ENCODE measurements at places on chromosomes 7 and 10. TPM values are rescaled to one million over a fixed set of nuclear protein-coding genes. Genes with fewer than 3 reads are reported as not detected.

DNA sequence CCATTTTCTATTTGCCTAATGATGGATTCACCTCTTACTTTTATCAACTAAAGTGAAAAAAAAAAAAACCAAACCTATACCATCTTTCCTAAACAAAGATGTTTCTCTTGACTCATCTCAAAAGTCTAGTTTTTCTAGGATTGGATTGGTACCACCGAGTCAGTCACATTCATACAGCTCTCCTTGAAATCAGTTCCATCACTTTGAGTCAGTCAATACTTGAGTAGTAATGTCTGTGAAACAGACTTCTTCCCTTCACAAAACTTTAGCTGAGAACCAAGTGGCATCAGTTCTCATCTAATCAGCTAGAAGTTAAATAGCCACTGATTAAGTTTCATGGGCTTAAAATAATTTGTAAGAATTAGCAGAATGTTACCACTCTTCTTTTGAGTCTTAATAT, 13.3 kb downstream of the CDK6 start:
- no peak for DNase-seq

The TMEM184A gene
- 39.8 TPM for total RNA-seq

DNA sequence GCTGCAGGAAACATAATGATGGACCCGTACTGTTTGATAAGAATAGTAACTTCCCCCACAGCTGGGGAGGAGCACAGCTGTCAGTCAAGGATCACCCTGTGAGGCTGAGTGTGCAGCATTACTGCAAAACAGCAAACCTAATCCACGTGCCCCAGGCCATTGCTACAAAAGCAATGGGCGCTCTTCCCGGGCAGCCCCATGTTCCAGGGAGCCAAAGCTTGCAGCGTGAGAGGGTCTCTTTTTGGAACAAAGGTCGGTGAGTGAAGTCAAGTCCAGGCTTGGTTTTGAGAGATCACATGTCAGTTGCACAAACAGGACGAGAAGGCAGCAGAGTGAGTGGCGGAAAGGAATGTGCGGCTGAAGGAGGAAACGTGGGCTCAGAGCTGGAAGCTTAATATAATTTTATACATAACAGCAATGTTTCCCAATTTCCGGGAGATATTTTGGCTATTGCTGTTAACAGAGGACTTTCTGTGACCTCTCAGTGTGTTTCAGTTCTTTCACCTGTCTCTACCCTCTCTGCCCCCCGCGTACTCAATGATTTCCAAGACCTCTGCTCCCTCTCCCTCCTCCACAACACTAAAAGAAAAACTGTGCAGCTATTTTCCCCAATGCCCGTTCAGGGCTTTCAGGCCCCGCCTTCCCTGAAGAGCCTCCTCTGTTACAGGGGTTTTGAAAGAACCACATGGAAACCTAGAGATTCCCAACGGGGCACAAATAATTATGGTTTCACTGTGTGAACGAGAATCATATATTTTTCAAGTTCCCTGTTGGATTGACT, 128.9 kb downstream of the MTPAP start:
- DNase-seq: no peak

- DNase-seq: no peak
Observed at GRCh38 chr7:120742372-120742771, 115.6 kb downstream of the TSPAN12 start.

The TLX1 gene
- total RNA-seq: not detected

DNA sequence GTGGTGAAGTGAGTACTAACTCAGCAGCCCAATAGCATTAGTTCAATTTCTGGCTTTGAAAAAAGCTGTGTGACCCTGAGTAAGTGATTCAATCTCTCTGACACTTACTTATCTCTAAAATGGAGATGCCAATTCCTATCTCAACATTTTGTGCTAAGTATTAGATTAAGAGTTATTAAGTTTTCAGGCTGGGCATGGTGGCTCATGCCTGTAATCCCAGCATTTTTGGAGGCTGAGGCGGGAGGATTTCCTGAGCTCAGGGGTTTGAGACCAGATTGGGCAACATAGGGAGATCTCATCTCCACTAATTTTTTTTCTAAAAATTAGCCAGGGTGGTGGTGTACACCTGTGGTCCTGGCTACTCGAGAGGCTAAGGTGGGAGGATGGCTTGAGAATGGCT, 109.5 kb downstream of the PRTFDC1 start:
- DNase-seq: no peak

Measured in mucosa of gallbladder (tissue), 1 donor.